HTR-8/SVneo (cell line): ENCODE measurements at places on chromosomes 3 and 15.

GRCh38 chr15:38049891-38050290 lies 115.5 kb downstream of the TMCO5A start:
- DNase-seq, result no peak

GRCh38 chr3:63993653-63994079 lies 29.6 kb downstream of the PSMD6 start:
- peak; percentile 69 for DNase-seq

DNA sequence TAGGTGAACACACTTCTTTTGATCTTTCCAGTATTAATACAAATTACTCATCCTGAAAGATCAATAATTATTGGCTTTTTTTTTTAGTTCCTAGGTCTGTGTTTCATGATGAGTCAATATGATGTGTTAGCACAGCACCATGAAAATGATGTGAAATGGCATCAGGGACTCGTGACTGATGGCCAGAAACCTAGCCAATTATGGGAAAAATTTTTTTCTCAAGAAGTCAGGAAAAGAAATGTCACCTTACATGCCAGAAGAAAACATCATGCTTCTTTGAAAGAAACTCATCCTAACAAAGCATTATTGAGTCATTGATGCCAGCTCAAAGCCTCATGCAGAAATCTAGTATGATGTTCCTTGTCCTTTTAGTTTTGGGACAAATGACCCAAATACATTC lies 468.3 kb upstream of the CBLB start:
- no peak for DNase-seq

GRCh38 chr3:39524107-39524506 lies 56.6 kb downstream of the MOBP start:
- DNase-seq, result no peak

DNA sequence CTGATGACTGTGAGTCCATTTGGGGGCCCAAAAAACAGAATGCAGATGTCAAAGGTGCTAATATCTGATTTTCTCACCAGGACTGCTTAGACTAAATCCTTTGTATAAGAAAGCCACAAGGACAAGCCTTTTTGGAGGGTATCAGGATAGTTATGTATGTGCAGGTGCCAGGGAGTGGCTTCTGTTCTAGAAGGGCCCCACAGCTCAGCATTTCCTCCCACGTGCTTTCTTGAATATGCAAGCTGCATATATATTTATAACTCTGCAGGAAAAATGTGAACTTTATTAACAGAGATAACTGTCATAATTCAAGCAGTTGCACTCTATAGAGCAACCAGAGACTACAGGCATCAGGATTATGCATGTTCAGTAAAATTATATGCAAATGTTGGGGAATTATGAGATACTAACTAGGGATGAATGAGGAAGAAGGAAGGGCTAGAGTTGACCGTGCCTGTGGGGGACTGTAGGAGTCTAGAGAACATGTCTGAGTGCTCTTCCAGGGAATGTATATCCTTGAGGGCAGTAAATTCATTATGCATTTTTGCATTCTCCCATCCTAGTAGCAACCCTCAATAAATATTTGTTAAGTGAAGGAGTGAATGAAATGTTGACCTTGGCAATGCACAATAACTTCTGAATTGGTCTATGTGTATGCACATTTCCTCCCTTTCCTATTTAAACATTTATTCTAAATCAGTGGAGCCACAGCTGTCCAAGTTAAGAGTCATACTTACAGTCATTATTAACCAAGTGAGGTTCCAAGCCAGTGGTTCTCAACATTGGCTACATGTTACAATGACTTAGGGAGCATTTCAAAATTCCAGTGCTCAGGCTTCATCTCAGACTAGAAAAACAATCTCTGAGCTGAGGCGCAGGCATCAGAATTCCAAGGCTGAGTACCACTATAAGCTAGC lies 94.8 kb upstream of the ANKRD28 start:
- no peak for DNase-seq

- DNase-seq, result peak; percentile 75
These were observed 58.3 kb downstream of the LRIG1 start for GRCh38 chr3:66442254-66443117.

GRCh38 chr3:105579439-105579838 lies 212.7 kb downstream of the ALCAM start:
- DNase-seq, result no peak

DNA sequence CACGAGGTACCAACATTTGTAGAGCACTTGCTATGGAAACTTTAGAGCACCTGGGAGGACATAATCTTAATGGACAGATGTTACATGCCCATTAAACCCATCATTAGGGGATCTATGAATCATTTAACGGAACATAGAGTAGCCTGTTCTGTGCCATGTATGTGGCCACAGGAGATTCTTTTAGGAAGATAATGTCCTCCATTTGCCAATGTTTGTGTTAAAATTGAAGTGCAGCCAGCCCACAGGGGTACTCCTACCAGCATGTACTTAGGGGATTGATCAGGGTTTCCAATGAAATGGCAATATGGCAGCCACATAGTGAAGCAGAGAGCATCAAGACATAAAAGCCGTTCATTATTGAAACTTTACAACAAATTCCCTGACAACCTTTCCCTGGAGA lies 70.7 kb downstream of the TNIK start:
- no peak for DNase-seq

GRCh38 chr3:44885618-44886017 lies 11.2 kb downstream of the TGM4 start:
- DNase-seq, result peak; percentile 85

DNA sequence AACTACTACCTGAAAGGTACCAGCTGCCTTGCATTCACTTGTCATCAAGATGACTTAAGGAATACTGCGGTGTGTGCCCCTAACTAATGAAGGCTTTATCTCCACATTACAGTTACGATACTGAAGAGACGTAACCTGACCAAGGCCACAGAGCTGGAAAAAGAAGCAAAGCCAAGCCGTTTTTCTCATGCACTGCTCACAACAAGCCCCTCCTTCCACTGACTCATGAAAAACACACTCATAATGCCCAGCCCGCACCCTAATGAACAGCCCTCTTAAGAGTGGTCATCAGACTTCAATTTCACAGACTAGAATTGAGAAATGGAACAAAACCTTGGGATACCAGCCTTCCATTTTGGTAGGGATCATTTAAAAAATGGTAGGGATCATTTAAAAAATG lies 11.6 kb downstream of the PSMD6 start:
- no peak for DNase-seq

- no peak for DNase-seq
These were observed 15.6 kb upstream of the DUSP7 start for GRCh38 chr3:52072020-52072419.

DNA sequence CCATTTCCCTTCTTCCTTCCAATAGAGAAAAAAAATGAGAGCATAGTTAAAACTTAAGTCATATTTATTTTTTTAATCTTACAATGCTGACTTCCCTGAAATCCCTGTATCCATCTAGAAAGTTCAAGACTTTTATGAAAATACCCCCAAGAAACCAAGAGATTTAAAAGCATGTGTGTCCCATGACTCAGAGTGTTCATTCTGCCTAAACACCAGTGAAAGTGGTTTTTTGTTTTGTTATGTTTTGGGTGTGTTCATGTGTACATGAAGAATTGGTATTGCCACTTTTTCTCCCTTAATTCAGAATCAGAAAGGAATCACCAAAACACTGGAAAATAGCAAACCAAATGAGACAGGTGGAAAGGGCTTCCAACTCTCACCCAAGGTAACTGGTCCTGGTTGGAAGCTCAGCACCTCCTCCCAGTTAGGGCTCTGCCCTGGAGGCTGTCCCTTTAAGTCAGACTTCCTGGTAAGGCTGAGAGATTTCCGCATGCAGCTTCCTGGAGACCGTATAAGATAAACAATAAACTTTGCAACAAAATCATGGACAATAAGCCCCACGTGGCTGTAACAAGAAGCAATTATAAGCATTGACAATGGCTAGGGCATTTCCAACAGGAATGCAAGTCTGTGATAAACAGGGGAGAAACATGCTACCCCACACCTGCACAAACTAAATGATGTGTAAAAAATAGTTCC lies 121.9 kb upstream of the ARHGEF3 start:
- DNase-seq, result no peak

- peak; percentile 68 for DNase-seq
These were observed 18.7 kb downstream of the ISG20 start for GRCh38 chr15:88657326-88658069.

DNA sequence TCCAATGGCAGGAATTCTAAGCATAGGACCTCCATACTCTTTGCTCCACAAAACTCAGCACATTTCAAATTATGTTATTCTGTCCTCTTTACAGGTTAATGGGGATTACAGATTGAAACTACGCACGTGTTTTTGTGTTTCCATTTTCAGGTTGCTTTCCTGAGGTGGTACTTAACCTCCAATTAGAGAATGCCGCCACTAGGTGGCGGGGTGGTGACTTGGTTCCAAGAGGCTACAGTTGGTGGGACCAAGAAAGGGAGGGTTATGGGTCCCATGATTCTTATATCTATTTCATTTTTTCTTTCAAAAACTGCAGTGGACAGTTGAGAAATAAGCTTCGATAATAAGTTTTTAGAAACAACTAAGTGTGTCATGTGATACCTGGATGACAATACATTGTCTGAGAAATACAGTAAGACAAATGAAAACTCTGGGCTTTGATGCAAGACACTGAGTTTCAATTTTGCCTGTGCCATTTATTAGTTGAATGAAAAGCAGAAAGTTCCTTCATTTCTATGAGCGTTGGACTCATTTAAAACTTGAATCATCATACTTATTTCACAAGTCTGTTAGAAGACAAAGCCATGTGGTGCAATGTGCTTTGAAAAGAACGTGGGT lies 539.0 kb downstream of the FGF12 start:
- peak; percentile 49 for DNase-seq

DNA sequence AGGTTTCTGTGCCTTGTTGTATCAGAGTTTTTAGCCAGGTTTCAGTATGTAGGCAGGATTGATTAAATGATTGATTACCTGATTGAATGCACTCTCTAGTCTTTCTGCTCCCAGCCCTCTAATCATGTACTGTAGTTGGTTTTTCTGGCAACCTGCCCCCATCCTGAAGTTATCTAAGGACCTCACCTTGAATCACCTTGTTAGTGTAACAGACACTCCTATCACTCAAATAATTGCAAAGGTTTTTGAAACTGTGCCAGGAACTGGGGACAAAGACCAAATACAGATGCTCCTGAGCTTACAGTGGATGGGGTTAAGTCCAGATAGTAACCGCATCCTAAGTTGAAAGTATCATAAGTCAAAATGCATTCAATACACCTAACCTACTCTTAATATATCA lies 141.5 kb upstream of the EIF1B start:
- DNase-seq, result no peak

DNA sequence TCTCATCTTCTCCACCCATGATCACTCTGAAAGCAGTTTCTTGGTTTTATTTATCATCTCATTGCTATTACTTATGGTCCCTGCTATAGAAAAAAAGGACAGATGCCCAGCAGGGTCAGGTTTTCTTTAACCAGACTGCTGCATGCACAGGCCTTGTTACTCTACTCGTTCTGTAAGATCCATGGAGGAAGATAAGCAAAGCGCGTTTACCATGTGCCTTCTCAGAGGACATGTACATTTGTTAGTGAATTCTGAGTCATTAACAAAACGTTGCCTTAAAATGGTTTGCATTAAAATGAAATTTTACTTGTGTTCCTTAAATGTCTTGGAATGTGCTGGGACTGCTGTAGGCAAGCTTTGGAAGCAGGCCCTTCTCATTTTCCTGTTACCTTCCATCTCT lies 657.3 kb upstream of the KCNMB2 start:
- no peak for DNase-seq

- DNase-seq, result no peak
These were observed 18.3 kb downstream of the DLG1 start for GRCh38 chr3:197280156-197280555.

DNA sequence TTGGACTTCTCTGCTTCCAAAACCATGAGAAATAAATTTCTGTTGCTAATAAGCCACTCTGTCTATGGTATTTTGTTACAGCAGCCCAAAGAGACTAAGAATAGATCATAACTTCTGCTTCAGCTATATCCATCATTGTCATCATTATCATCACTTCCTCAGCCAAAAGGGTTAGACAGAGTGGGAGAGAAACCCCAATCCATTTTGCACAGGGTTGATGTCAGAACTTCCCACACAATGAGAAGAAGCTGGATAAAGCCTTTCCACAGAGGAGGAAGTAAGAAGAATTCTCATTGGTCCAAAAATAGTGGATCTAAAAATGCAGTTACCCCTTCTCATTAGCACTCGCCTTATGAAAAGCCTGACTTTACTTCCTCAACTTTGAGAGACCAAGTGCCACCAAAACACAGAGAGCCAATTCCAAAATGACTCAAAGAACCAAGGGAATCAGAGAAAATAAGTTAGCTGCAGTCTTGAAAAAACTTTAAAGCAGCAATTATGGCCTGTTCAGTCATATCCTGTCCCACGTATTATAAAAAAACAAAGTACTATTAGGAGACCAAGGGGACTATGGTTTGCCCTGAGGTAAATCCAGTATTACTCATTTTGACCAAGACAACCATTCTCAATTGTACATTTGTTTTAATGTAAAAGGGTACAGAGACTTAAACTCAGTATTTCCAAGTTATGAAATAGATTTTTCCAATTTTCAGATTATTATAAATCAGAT lies 80.2 kb downstream of the WNT5A start:
- no peak for DNase-seq

GRCh38 chr3:55792009-55792408 lies 304.9 kb upstream of the WNT5A start:
- DNase-seq, result no peak

DNA sequence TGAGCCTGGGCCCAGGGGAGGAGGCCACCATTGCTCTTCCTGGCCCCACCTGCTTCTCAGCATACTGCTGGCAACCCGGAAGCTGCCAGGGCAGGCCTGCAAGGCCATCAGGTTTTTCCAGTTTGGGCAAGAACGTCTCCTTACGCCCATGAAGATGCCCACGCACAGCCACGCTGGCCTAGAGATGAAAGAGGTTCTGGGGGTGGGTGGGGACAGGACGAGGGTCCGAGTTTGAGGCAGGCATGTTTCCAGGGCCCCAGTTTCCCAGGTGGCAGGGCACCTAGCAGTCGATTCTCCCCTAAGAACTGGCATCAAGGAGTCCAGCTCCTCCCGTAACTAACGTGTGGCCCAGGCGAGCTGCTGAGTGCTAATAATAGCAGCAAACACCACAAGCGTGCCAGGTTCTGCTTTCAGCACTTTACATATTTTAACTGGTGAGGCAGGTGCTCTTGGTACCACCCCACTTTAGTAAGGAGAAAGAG lies 45.8 kb downstream of the ZNF710 start:
- no peak for DNase-seq

- no peak for DNase-seq
These were observed 53.6 kb upstream of the BCL6 start for GRCh38 chr3:187798531-187799530.

DNA sequence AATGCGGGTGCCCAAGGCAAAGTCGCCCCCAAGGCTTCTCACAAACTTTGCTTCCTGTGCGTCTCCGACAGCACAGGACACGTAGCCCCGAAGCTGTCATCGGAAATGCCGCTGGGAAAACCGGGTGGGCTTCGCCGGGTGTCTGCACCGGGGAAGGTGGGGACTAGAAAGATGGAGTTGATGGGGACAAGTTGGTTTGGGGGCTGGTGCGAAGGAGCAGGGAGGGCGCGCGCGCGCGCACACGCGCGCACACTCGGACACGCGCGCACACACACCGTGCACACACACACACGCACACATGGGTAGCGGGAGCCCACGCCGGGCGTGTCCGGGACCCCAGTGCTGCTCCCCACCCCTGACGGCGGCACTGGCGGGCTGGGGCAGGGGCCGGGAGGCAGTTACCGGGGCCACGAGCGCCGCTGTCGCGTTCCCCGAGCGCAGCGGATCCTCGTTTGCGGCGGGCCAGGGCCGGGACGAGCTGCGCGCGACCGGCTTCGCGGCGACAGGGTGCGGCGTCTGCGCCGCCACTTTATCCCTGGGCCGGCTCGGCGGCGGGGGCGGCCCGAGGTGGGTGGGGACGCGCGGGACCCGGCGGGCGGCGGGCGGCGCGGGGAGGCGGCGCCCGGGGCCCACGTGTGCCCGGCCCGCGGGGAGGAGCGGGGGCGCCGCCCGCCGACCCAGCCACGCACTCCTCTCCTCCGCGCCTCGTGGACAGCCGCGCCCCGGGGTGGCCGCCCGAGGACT lies 539 bp upstream of the MGLL start:
- DNase-seq, result no peak
